Left lung (tissue), 14 donors: ENCODE measurements at places on chromosomes 12 and 14.

- DNase-seq, result peak; percentile 62
Measured at GRCh38 chr14:54567639-54568561, 972 bp downstream of the SAMD4A start.

DNA sequence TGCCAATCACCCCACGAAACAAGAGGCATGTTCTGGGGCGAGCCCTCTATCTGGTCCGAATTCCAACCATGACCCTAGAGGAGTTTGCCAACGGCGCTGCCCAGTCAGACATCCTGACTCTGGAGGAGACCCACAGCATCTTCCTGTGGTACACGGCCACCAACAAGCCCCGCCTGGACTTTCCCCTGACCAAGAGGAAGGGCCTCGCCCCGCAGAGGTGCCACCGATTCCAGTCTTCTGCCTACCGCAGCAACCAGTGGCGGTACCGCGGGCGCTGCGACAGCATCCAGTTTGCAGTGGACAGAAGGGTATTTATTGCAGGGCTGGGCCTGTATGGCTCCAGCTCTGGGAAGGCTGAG lies 1.7 kb downstream of the BTBD6 start:
- no peak for DNase-seq

DNA sequence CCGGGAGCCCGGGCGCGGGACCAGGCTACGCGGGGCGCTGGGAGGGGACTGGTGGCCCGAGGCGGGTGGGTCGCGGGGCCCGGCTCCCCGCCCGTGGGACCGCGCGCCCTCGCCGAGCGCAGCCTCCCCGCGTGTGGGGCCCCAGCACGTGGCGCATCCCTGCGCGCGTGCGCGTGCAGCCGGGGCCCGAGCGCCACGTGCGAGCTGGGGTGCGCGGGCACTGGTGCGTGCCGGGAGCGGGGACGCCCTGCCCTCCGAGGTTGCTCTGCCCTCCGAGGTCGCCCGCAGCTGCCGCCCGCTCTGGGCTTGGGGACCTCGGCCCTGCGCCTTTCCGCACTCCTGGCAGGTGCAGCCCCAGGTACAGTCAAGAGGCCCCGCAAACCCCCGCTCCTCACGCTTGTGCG lies 365 bp upstream of the CCDC88C start:
- no peak for DNase-seq

GRCh38 chr12:91562476-91562875 lies 379.9 kb upstream of the DCN start:
- no peak for DNase-seq

- DNase-seq, result no peak
Measured at GRCh38 chr14:102775855-102776760, 1.1 kb upstream of the TRAF3 start.

DNA sequence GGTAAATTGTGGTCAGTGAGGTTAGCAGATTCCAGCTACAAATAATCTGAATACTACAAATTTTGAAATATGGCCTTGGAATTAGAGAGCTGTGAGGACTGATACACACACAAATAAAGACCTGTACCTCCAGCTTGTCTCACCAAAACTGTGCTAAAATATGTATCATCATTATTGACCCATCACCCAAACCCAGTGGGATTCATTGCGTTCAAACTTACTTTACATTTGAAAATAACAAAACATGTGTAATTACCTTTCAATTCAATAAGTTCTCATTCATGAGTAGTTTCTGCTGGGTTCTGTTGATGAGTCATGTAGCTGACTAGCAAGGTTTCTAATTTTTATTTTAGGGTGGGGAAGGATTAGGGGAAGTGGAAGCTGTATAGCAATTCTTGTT lies 170.9 kb downstream of the MSRB3 start:
- DNase-seq, result no peak

DNA sequence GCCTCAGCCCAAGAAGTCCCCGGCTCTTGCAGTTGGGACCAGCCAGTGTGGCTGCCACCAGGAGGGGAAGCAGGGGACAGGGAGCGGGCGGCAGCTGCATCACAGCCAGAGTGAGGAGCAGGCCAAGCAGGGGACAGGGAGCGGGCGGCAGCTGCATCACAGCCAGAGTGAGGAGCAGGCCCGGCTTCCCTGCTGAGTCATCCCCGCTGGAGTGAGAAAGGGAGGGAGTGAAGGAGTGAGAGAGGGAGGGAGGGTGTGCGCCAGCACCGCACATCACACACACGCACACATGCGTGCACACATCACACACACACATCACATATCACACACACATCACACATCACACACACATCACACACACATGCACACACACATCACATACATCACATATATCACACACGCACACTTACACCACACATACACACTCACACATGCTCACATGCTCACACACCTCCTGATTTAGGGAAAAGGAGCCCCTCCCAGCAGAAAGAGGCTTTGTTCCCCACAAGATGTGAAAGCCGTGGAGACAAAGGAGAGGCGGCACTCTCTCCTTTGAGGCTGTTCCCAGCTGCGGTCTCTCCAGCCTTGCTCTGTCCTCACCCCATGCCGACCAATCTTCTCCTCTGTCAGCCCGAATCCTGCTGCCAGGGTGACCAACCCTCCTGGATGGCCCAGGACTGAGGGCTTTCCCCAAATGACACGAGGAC lies 16.7 kb upstream of the ZDHHC22 start:
- DNase-seq, result no peak

- no peak for DNase-seq
Measured at GRCh38 chr12:121652767-121653497, 16.5 kb downstream of the MORN3 start.

DNA sequence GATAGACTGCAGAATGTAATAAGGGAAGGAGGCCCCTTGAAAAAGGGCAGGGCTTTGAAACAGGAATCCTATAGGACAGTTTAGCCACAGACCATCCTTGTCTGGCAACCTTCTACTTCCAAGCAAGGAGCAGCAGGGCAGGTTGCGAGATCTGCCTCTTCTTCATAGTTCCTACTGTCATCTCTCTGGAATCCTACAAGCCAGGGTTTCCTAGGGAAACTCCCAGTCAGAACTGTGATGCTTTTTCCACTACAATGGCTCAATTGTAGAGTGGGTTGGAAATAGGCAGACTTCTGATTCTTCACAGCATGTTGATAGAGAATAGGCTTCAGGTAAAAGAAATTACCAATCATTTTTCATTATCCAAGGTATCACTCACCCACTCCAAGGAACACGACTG lies 186.3 kb downstream of the DACT1 start:
- DNase-seq, result no peak

GRCh38 chr14:59830338-59830734 lies 40.2 kb downstream of the RTN1 start:
- DNase-seq, result no peak

DNA sequence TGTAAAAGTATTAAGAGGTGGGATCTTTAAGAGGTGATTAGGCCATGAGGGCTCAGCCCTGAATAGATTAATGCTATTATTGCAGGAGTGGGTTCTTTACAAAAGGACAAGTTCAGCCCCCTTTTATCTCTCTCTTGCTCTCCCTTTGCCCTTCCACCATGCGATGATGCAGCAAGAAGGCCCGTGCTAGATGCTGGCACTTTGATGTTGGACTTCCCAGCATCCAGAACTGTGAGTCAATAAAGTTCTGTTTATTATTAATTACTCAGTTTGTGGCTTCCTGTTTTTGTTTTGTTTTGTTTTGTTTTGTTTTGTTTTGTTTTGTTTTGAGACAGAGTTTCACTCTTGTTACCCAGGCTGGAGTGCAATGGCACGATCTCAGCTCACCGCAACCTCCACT lies 10.1 kb downstream of the RNASE1 start:
- no peak for DNase-seq

- no peak for DNase-seq
Measured at GRCh38 chr14:56172571-56172971, 54.4 kb downstream of the PELI2 start.

- no peak for DNase-seq
Measured at GRCh38 chr14:24052656-24053547, 1.1 kb downstream of the CARMIL3 start.

DNA sequence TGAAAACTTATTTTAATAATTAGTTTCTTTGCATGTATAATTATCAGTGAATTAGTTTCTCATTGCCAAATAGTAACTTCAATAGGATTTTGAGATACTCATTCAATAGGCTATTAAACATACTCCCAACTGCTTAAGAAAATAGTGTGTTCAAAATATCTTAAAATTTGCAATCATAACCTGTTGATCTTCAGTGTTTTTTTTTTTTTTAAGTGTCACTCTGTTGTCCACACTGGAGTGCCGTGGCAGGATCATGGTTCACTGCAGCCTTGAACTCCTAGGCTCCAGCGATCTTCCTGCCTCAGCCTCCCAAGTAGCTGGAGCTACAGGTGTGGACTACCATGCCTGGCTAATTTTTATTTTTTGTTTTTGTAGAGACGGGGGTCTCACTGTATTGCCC lies 1.5 kb upstream of the YARS2 start:
- no peak for DNase-seq

- DNase-seq, result peak; percentile 41
Measured at GRCh38 chr12:510071-510825, 50.5 kb downstream of the B4GALNT3 start.

GRCh38 chr14:71686677-71687076 lies 245.6 kb upstream of the RGS6 start:
- DNase-seq, result no peak

DNA sequence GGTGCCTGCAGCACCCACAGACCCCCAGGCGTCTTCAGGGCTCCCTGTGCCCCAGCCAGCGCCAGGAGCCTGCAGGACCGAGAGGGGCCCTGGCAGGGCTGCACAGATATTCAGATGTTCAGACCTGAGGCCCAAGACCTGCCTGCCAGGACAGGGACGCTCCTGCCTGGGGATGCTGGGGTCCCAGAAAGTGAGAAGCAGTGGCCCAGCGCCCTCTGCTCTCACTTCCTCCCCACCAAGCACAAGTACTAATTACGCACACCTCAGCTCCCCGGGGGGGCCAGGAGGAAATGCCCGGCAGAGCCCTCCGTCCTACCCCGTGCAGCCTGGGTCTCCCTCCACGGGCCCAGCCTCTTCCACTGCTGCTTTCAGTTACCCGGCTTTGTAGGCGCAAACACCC lies 28.8 kb upstream of the INF2 start:
- DNase-seq, result no peak

- DNase-seq, result peak; percentile 98
Measured at GRCh38 chr14:63641473-63642228, at the start of gene WDR89. Gene WDR89 (minus strand): TSS chr14:63641871. CDS start chr14:63599942, 41,929 bp downstream.
